ENCODE measurements at places on chromosomes 6 and 20.

DNA sequence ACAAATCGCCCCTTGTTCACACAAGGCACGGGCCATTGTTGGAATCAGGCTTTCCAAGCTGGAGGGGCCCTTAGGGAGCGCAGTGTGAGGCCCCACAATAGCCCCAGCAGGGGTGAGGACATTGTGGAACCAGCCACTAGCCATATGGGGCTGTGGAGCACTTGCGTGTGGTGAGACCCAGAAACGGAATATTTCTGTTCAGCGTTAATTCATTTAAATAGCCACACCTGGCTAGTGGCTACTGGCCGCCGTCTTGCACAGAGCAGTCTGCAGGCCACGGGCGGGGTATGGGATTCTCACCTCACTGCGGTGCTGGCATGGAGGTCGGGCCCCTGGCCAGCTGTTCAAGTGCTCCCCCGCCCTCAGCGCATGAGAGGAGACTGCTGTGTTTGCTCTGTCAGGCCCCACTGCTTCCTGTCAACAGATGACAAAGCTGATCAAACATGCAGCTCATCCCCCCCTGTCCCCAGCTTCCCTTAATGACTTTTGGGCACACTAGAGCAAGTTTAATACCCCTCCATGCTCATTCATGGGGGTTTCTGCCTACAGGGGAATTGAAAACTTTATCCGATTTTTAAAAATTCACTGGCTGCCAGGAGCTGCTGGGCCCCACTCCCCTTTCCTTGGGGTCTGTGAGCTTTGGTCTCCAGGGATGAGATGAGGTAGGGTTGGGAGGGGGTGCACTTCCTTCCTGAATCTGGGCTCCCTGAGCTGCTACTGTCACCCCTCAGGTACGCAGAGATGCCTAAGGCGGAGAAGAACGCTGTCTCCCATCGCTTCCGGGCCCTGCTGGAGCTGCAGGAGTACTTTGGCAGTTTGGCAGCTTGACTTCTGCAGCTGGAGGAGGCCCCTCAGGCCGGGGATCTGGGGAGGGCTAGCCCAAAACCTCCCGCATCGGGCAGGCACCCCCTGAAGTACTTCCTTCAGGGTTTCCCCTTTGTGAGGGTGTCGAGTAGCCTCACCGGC lies 13.6 kb downstream of the ITPA start:
- DNase-seq = no peak

- peak; percentile 1 for DNase-seq
Measured at GRCh38 chr6:98942263-98942803, 5.4 kb downstream of the FBXL4 start.

DNA sequence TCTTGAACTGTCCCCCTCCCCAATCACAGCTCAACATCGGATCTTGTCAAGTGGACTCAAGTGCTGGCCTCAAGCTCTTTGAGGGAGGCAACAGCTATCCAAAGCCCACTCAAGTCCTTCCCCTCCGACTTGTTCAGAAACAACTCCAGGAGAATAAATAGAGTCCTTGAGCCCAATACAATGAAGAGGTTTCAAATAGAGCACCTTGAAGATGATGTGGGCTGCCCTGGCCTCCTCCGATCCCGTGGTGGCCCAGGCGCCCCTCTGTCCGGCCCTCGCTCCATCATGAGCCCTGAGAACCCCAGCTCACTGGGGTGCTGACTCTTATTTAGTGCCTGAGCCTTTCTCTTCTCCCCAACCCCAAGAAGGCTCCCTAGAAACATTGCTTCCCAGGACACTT lies 164.3 kb upstream of the PMEPA1 start:
- DNase-seq = no peak

DNA sequence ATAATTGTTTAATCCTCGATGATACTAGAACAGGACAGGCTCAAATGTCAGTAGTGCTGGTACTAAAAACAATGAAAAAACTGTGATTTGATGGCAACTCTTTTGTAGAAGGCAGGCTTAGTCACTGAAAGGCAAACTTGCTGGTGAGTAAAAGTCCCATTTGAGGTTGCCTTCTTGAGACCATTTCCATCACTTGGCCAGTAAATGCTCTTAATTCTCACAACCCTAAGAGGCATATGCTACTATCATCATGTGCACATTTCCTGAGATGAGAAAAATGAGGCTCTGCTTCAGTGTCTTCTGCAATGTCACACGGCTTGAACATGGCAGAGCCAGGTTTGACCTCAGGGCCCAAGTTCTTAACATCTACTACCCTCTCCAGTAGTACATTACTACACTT lies 9.9 kb downstream of the AKIRIN2 start:
- DNase-seq = no peak

- no peak for DNase-seq
Measured at GRCh38 chr20:47735412-47736400, 49.6 kb downstream of the SULF2 start.

DNA sequence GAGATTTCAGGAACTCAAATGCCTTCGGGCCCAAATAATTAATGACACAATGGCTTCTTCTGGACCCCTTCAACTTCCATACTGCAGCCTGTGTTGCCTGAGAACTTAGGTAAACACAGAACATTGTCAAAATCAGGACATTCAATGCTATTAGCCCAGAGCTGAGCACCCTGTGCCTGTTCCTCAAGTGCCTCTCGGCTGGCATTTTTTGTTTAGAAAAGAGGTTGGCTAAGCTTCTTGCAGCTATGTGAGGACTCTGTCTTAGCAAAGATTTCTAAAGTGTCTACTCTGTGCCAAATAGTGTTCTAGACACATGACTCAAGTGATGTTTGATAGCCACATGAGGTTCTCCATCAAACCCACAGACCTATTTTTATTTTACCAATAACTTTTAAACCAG lies 289.3 kb upstream of the ARID1B start:
- DNase-seq = no peak

DNA sequence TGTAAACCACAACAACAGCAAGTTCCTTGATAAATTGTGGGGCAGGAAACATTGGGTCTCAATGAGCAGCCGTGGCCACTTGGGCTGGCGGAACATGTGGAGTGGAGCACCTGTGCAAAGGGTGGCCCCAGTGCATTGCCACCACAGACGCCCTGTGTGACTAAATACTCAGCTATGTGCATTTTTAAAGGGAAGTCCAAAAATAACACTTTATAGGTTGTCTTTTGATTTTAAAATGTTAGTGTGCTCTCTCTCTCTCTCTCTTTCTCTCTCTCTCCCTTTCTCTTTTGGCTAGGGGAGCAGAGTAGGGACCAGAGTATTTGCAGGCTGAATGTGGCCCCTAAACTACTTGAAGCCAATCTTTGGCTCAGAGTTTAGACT lies 236.3 kb downstream of the BCAS1 start:
- DNase-seq = peak; percentile 78

DNA sequence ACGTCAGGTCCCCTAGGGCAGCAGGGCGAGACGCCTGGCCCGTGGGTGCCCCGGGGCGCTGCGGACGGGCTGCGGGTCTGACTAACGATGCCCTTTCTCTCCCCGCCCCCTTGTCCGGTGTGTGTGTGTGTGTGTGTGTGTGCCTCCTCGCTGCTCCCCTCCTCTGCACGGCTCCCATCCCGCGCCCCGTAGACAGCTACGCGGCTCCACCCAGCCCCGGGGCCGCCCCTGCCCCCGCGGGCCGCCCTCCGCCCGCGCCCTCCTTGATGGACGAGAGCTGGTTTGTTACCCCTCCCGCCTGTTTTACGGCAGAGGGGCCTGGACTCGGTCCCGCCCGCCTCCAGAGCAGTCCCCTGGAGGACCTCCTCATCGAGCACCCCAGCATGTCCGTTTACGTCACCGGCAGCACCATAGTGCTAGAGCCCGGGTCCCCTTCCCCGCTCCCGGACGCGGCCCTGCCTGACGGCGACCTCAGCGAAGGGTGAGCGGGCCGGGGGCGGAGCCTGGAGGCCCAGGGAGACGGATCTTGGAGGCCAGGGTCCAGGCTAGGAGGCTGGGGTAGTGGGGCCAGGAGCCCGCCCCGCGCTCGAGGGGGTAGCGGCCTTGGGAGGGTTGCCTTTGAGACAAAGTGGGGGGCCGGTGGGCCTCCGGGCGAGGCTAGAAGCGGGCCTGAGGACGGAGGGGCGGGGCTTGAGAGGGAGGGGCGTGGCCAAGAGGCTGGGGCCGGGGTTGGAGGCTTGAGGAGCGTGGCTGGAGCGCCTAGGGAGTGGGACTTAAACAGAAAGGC lies 5.1 kb downstream of the TP53INP2 start:
- peak; percentile 95 for DNase-seq
